Activated CD4-positive, CD25-positive, alpha-beta regulatory T cell treated with anti-CD3 and anti-CD28 coated beads, Interleukin-2, amount 50 U/mL, for 16 hours (primary cell): ENCODE measurements at places on chromosomes 6 and 20.

- DNase-seq, result no peak
Observed at GRCh38 chr6:107337191-107337741, 122.1 kb downstream of the PDSS2 start.

GRCh38 chr6:3484192-3484591 is 27.3 kb upstream of the SLC22A23 start:
- DNase-seq, result no peak

GRCh38 chr6:136213853-136214252 is 36.3 kb downstream of the MTFR2 start:
- no peak for DNase-seq

- no peak for DNase-seq
Observed at GRCh38 chr20:10673176-10673841, 490 bp downstream of the JAG1 start.

GRCh38 chr20:36091561-36092397 is 62.8 kb upstream of the EPB41L1 start:
- no peak for DNase-seq

DNA sequence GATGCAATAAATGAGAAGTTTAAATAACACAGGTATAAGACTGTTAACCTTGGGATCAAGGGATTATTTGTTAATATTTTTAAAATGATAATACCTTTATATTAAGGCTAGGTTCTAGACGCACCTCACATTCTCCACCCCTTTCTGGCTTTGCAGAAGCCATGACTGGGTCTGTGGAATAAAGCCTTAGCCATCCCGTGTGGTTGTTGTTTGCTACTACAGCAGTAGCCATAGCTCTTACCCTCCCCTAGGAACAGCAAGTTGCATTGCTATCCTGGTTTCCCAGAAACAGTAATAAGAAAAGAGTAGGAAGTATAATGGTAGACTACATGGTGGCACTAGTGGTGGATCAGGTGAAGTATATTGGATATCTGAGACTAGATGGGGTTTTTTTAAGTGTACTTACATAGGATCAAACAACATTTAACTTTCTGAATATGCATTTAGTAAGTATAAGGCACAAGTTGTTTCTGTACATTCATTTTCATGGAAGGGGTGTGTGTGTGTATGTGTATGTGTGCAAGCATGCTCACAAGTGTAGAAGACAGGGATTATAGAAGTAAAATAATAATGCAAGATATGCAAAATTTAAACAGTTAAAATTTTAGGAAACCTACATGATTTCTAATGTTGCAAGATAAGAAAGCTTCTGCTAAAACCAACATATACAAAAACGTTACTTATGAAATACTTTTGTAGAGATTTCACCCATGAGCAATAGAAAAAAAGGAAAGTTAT is 384.2 kb downstream of the PRKN start:
- DNase-seq, result no peak

DNA sequence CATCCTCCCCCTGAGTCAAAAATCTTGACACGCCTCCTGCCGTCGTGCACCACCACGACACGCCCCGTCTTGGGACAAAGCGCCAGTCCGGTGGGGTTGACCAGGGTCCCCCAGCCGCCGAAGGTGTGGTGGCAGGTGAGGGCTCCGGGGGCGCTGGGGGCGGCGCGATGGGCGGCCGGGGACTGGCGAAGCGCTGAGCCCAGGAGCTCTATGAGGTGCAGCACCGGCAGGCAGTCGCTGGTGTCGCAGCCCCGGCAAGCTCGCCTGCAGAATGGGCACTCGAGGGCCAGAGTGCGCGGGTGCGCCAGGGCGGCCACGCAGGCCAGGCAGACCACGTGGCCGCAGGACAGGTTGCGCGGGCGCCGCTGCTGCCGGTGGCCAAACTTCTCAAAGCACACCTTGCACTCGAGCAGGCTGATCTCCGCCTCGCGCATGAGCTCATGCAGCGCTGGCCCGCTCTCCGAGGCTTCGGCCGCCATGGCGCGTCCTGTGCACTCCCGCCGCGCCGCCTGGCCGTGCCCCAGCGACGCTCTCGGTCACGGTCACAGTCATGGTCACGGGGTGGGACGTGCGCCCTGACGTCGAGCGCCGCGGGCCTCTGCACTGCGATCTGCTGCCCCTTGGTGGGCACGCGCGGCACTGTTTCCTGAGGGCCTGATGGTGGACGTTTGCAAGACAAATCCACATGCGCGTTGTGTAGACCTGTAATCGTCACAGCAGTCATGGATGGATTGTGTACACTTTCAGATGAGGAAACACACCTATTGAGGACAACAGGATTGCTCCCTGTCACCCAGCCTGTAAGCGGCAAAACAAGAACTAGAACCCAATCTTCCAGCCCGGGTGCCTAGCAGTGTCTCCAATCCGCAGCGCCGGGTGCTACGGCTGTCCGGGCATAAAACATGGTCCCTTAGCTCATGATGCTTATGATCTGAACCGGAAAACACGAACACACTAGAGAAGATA is at the start of gene NHLRC1:
Gene NHLRC1 (minus strand): TSS at position 550 of the 966 bp plus-strand sequence. CDS start 71 bp downstream, at position 479.
- DNase-seq, result peak; percentile 42

- DNase-seq, result no peak
Observed at GRCh38 chr6:138503881-138504680, 4.8 kb upstream of the NHSL1 start.

DNA sequence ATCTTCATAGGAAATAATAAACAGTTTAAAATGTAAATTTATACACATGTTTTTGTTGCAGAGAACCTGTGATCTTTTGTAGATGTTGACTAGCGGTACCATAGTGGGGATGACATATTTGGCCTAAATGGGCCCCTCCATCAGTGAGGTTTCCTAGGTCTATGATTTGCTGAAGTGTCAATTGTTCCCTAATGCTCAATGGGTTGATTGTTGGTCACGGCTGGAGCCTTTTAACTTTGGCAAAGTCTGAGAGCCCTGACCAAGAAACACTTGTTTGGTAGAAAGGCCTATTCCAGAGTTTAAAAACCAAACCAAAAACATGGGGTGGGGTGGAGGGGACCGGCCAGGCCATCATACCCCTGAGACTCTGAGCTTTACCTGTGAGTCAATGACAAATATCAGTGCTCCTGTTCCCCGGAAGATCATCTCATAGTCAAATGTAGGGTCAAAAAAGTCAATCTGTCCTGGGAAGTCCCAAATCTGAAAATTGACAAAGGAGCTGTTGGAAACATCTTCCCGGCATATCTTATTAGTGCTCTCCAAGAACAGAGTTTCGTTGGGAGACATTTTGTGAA is 25.1 kb downstream of the RRAGD start:
- no peak for DNase-seq

GRCh38 chr20:20463933-20464374 is 96.0 kb downstream of the INSM1 start:
- no peak for DNase-seq

DNA sequence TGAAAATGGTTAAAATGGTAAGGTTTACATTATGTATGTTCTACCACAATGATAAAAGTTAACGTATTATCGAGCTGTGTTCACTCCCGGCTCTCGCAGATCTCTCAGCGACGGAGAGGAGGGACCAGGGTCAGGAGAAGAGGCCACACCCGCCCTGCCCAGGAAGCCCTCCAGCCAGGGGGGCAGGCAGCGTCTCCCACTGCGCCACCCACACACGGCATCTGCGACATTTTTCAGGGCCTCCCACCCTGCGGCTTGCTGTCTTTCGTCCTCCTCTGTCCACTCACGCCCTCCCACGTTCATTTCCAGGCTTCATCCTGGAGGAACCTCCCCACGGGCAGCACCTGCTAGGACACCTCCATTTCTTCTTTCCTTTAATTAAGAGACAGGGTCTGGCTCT is 43.3 kb downstream of the ZBTB46 start:
- no peak for DNase-seq

DNA sequence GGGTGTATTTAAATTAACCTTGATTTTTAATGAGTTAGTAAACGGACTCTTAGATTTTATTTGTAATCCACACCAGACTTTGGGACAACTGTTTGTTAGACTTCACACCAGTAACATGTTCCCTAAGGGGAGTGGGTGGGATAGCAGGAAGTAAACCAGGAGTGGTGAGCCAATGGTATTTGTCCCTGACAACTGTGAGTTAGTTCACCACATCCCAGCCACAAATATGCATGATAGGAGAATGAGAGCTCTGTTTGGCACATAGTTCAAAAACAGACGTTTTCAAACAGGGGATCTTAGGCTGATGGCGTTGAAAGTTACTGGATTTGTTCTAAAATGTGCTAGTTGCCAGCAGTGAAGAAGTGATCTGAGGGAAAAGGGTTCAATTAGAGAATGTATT is 18.7 kb upstream of the COL10A1 start:
- no peak for DNase-seq

DNA sequence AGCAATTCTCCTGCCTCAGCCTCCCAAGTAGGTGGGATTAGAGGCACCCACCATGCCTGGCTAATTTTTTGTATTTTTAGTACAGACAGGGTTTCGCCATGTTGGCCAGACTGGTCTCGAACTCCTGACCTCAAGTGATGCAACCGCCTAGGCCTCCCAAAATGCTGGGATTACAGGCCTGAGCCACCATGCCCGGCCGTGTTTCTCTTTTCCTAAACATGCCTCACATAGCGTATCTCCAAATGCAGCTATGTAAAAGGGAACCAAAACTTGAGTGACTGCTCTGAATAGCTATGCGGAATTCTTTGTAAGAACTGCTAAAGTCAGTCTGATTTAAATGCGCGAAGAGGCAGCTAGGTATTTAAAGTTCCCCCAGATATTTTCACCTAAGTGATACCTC is 20.5 kb downstream of the BPIFA2 start:
- DNase-seq, result no peak

DNA sequence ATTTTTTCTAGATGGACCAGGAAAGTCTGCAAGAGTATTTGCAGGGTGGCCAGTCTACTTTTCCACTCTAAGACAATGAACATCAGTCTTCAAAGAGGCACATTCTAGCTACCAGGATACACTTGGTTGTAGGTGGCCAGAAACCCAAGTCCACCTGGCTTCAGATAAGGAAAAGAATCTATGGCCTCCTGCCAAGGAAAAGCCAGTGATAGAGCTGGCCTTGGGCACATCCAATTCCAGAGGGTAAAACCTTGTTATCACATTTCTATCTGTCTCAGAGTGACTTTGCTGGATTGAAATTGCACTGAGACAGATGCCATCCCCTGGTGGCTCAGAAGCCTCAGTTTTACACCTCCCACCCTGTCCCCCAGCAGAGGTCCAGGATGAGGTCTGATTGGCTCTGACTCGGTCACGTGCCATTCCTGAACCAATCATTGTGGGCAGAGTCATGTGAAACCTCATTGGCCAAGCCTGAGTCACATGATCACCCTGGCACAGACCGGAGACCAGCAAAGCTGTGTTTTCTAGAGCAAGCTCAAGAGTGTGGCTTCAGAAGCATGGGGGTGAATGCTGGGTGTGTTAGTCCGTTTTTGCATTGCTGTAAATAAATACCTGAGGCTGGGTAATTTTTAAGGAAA is 497.4 kb upstream of the SULF2 start:
- no peak for DNase-seq

- DNase-seq, result no peak
Observed at GRCh38 chr20:10171864-10172751, 46.5 kb upstream of the SNAP25 start.

- DNase-seq, result no peak
Observed at GRCh38 chr20:39009348-39009747, 47.2 kb downstream of the DHX35 start.

GRCh38 chr6:168370310-168370991 is 50.9 kb upstream of the DACT2 start:
- no peak for DNase-seq

DNA sequence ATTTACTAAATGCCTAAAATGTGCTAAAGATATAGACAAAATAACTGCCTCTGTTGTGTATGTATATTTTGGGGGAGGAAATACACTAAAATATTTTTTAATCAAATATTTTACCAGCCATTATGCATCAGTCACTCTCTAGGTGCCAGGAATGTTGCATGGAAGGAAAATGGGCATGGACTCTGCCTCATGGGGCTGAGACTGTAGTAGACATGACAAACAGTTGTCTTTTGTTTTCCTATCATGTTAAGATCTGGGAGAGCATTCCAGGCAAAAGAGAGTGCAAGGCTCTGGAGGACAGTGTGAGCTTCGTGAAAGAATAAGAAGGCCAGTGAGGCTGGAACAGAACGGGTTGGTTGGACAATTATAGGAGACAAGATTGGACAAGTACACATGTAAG is 26.5 kb downstream of the HLA-DOB start:
- DNase-seq, result no peak

DNA sequence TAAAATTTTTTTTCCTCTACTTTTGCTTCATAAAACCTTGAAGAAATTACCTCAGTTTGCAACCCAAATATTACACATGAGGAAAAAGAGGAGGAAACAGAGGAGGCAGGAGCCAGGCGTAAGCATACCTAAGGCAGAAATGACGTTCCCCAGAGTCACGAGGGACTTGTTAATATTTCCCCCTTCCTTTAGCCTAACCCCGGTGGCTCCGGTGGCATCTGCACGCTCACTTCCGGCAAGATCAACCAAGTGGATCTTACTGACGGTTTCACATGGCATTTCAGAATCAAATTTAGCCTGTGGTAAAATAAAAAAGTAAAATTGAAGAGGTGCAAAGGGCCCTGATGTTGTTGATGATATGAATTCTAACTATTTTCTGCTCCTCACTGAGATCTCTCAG is 67.4 kb downstream of the KIF16B start:
- DNase-seq, result no peak

DNA sequence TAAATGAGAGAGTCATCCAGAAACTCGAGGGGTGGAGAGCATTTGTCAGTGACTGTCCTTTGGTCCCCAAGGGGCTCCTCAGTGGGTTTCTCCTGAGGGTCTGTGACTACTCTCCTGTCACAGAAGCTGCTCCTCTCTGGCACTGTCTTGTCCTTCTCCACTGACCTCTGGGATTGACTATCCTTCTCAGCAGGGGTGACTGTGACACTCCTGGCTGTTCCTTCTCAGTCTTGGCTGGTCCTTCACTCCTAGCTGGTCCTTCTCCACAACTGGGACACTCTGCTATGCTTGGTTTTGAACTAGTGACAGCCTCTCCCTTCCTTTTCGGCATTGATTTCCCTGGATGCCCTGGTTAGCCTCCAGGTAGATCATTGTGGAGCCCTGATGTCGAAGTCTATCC is 33.5 kb downstream of the DYNLT1 start:
- no peak for DNase-seq

- DNase-seq, result no peak
Observed at GRCh38 chr6:34094474-34095135, 51.3 kb downstream of the GRM4 start.

- no peak for DNase-seq
Observed at GRCh38 chr6:99013145-99013544, 65.4 kb upstream of the FBXL4 start.

GRCh38 chr20:47316776-47317126 is 39.7 kb downstream of the ZMYND8 start:
- no peak for DNase-seq

GRCh38 chr20:62171245-62171644 is 11.6 kb upstream of the MTG2 start:
- no peak for DNase-seq
